ENCODE measurements at places on chromosomes 5 and 9. TPM values are rescaled to one million over a fixed set of nuclear protein-coding genes. Genes with fewer than 3 reads are reported as not detected.

SEMA6A gene
- total RNA-seq = not detected

ARPC5L gene
- 124 TPM for total RNA-seq

FOXD4L4 gene
- 0.14 TPM for total RNA-seq

LOX gene
- total RNA-seq = not detected

RANBP17 gene
- total RNA-seq = not detected

NTRK2 gene
- total RNA-seq = not detected

PCDHB9 gene
- 0.29 TPM for total RNA-seq

CA9 gene
- total RNA-seq = 26.8 TPM

TXNDC8 gene
- total RNA-seq = not detected

SLC22A4 gene
- total RNA-seq = not detected

SIGMAR1 gene
- total RNA-seq = 78.2 TPM

ENTREP1 gene
- not detected for total RNA-seq

ACOT12 gene
- total RNA-seq = 0.26 TPM

FREM1 gene
- total RNA-seq = not detected

UBE2QL1 gene
- not detected for total RNA-seq

PCDHGB6 gene
- 8.8 TPM for total RNA-seq

FAT2 gene
- total RNA-seq = not detected

LTC4S gene
- total RNA-seq = 2.3 TPM

Measured in Karpas-422 (cell line).